ENCODE measurements at places on chromosomes 4 and X. TPM values are rescaled to one million over a fixed set of nuclear protein-coding genes. Genes with fewer than 3 reads are reported as not detected.

GUCY1B1 gene
- total RNA-seq, result 13.2 TPM

TASL gene
- not detected for total RNA-seq

DNA sequence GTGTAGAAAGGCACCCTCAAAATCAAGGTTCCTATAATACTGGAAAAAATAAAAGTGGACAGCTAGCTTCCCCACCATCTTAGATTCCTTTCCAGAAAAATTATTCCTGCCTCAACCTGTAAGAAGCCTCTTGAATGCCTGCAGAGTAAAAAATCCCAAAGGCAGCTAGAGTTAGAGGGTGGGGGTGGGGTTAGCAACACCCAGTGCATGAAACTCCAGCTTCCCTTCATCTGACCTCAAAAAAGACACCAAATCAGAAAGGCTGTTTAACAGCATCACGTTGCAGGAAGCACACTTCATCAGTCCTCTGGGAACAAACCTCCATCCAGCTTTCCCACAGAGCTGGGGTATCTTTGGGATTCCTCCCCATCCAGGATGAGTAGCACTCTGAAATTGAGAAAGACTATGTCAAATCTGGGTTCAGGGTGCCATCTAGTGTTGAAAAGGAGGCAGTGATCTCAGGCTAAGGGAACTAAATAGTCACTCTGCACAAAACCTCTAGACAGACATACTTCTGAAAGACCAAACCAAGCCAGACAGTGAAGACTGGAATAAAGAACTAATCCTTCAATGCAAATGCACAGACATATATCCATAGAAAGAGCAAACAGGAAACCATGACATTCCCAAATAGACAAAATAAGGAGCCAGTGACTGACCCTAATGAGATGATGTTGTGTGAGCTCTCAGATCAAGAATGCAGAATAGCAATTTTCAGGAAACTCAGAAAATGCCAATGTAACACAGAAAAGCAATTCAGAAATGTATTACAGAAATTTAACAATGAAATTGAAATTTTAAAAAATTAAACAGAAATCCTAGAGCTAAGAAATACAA is 97.9 kb downstream of the ARHGEF9 start:
- peaks cover 18% of the 10 kb centered on the region for H3K36me3 ChIP-seq
- DNase-seq, result no peak
- H3K27ac ChIP-seq, result no peak overlapping the region
- peaks cover 2% of the 10 kb centered on the region for H3K4me1 ChIP-seq
- no peaks in the 10 kb centered on the region for H3K27me3 ChIP-seq

ATP10D gene
- 41.6 TPM for total RNA-seq

CXorf38 gene
- total RNA-seq, result 11.4 TPM

- H3K27ac ChIP-seq, result no peak overlapping the region
- no peak overlapping the region for H3K4me3 ChIP-seq
- peaks cover 21% of the 10 kb centered on the region for H3K36me3 ChIP-seq
- H3K4me1 ChIP-seq, result peaks cover 8% of the 10 kb centered on the region
Observed at GRCh38 chr4:113871080-113871479, 108.4 kb downstream of the ARSJ start.

CLDN2 gene
- 0.11 TPM for total RNA-seq

DNA sequence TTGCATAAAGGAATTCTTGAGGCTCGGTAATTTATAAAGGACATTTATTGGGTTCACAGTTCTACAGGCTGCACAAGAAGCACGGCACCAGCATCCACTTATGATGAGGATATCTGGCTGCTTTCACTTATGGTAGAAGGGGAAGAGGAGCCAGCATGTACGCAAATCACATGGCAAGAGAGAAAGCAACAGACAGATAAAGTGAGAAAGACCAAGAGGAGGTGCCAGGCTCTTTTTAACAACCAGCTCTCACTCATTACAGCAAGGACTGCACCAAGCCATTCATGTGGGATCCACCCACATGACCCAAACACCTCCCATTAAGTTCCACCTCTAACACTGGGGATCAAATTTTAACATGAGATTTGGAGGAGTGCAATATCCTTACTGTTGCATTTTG is 1198.2 kb downstream of the ADGRL3 start:
- H3K4me1 ChIP-seq, result no peaks in the 10 kb centered on the region
- no peak overlapping the region for H3K27ac ChIP-seq
- H3K4me3 ChIP-seq, result no peak overlapping the region
- no peaks in the 10 kb centered on the region for H3K27me3 ChIP-seq
- no peaks in the 10 kb centered on the region for H3K36me3 ChIP-seq

GRCh38 chr4:186368281-186368680 is 102.3 kb downstream of the F11 start:
- no peak for DNase-seq
- H3K4me3 ChIP-seq, result no peak overlapping the region
- no peaks in the 10 kb centered on the region for H3K36me3 ChIP-seq
- no peak overlapping the region for H3K27ac ChIP-seq

DNA sequence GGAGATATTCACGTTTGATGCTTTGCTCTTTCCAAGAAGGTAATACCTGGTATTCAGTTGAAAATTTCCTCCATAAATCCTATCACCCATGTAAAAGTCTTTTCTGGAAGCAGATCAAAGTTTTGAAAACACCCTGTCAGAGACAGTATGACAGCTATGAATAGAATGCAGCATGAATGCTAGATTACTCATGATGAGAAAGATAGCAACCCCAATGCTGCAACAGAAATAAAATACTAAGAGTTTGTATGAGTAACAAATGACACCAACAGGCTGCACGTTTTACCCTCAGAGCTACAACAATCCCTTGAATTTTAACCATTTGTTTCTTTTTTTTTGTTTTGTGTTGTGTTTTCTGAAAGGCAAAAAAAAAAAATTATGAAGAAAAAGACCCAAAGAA is 108.6 kb downstream of the ARHGAP6 start:
- H3K4me1 ChIP-seq, result peaks cover 9% of the 10 kb centered on the region
- no peak for DNase-seq
- no peak overlapping the region for H3K27ac ChIP-seq
- H3K36me3 ChIP-seq, result no peaks in the 10 kb centered on the region

GRCh38 chr4:16750882-16751642 is 147.4 kb downstream of the LDB2 start:
- H3K4me1 ChIP-seq, result peaks cover 5% of the 10 kb centered on the region
- no peak for DNase-seq
- H3K27ac ChIP-seq, result no peak overlapping the region
- H3K36me3 ChIP-seq, result no peaks in the 10 kb centered on the region
- no peak overlapping the region for H3K4me3 ChIP-seq

NDP gene
- not detected for total RNA-seq

DNA sequence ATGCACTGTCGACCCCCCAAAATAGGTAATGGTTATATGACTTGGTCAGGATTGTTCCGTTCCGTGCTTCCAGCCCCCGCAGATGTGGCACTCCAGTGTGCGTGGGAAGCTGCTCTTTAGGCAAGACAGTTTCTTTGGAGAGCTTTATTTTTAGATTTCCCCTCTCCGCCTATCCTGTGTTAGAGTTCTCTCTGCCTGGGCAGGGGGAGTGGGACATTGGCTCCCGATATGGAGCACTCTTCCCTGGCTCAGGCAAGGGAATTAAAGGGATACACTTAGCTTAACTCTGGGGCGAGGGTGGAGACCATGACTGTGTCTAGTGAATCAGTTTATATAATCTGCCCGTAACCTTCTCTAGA is 36.0 kb downstream of the DLG3 start:
- H3K4me3 ChIP-seq, result no peak overlapping the region
- no peaks in the 10 kb centered on the region for H3K36me3 ChIP-seq
- no peaks in the 10 kb centered on the region for H3K27me3 ChIP-seq
- peak overlapping the region; percentile 74 for H3K27ac ChIP-seq
- H3K4me1 ChIP-seq, result peaks cover 43% of the 10 kb centered on the region
- no peak for DNase-seq

GRCh38 chrX:18707426-18708049 is at the start of gene PPEF1:
Gene PPEF1 (plus strand): TSS chrX:18707645. CDS start chrX:18707781, 136 bp downstream.
- peaks cover 13% of the 10 kb centered on the region for H3K4me1 ChIP-seq
- no peak for DNase-seq
- H3K4me3 ChIP-seq, result no peak within 1 kb of the TSS
- H3K36me3 ChIP-seq, result no peaks in the 10 kb centered on the region
- H3K27me3 ChIP-seq, result no peaks in the 10 kb centered on the region

VCX3B gene
- not detected for total RNA-seq

DNA sequence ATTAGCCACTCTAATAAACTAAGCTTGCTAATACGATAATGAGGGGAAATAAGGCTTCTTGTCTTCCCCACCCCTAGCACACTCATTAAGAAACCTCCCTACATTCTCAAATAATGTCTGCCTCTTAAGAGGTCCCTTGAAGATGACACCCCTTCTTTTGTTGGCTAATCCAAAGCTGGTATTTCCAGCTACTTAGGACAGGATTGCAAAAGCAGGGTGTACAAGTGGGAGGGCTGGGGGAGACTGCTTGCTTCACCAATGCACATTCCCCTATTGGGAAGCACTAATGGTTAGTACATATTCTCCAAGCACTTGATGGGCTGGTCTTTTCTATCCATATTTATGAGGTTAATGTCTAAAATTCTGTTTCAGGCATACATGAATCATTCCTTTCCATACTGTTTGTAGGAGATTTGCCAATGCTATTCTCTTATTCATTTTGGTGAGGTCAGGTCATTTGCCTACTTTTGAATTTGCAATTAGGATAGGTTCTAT is 16.8 kb upstream of the TIMM8A start:
- H3K27ac ChIP-seq, result no peak overlapping the region
- peaks cover 12% of the 10 kb centered on the region for H3K27me3 ChIP-seq
- no peaks in the 10 kb centered on the region for H3K4me1 ChIP-seq
- H3K4me3 ChIP-seq, result no peak overlapping the region
- no peak for DNase-seq
- no peaks in the 10 kb centered on the region for H3K36me3 ChIP-seq

SORCS2 gene
- total RNA-seq, result 6.7 TPM

DNA sequence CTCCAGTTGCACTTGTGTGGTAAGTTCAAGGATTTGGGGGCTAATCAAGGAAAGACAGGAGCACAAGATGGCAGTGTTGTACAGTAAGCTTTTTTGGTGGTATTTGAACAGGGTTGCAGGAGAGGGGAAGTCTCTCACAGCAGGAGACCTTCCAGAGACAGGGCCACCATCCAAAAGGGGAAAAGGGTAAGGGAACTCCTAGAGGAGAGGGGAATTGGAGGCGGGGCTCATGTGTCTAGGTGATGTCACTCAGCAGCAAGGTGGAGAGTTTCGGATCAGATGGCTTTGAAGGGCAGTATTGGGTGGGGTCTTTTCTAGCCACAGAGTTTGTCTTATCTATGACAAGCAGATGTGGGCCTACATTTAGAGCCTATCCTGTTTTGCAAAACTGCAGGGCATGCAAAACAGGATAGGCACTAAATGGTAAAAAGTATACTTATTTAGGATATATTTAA is 13.4 kb upstream of the RNF175 start:
- peaks cover 2% of the 10 kb centered on the region for H3K36me3 ChIP-seq
- DNase-seq, result no peak
- H3K27me3 ChIP-seq, result peaks cover 60% of the 10 kb centered on the region
- no peak overlapping the region for H3K27ac ChIP-seq
- peaks cover 4% of the 10 kb centered on the region for H3K4me1 ChIP-seq
- no peak overlapping the region for H3K4me3 ChIP-seq

- H3K27me3 ChIP-seq, result peaks cover 14% of the 10 kb centered on the region
- DNase-seq, result no peak
- H3K36me3 ChIP-seq, result no peaks in the 10 kb centered on the region
- peaks cover 11% of the 10 kb centered on the region for H3K4me1 ChIP-seq
Observed at GRCh38 chr4:15459706-15460105, 10.0 kb upstream of the CC2D2A start.

CXorf49 gene
- total RNA-seq, result not detected

PAGE5 gene
- not detected for total RNA-seq

OPHN1 gene
- total RNA-seq, result 10.4 TPM

DNA sequence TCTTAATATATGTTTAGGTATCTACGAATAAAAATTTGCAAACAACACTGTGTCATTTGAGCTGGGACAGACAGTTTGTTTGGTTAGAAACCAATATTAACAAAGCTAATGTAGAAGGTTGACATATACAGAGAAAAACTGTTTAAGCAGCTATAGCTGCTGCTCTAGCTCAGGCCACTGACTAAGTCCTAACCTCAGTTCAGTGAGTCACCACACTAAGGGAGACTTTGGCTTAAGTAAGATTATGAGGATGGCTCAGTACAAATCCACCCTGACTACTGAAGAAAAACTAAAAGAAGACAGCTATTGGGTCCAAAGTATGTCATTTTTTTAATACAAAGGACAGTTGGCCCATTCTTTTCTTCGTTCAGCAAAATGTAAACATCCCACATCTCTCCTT is 717.3 kb upstream of the ACTRT1 start:
- no peak for DNase-seq
- H3K4me3 ChIP-seq, result no peak overlapping the region
- no peak overlapping the region for H3K27ac ChIP-seq
- no peaks in the 10 kb centered on the region for H3K27me3 ChIP-seq
- no peaks in the 10 kb centered on the region for H3K4me1 ChIP-seq

NOX1 gene
- not detected for total RNA-seq

MAGEA10 gene
- not detected for total RNA-seq

GRCh38 chr4:78612398-78613178 is 61.0 kb downstream of the ANXA3 start:
- H3K4me1 ChIP-seq, result peaks cover 9% of the 10 kb centered on the region
- H3K27me3 ChIP-seq, result no peaks in the 10 kb centered on the region
- no peak overlapping the region for H3K4me3 ChIP-seq
- DNase-seq, result no peak
- no peaks in the 10 kb centered on the region for H3K36me3 ChIP-seq
- H3K27ac ChIP-seq, result no peak overlapping the region

GRCh38 chr4:168694667-168695066 is 197.8 kb downstream of the PALLD start:
- peaks cover 91% of the 10 kb centered on the region for H3K4me1 ChIP-seq
- DNase-seq, result no peak
- peak overlapping the region; percentile 93 for H3K27ac ChIP-seq
- peaks cover 53% of the 10 kb centered on the region for H3K36me3 ChIP-seq
- no peak overlapping the region for H3K4me3 ChIP-seq

NR0B1 gene
- not detected for total RNA-seq

GRCh38 chr4:54495091-54495490 is 162.7 kb upstream of the KIT start:
- H3K36me3 ChIP-seq, result no peaks in the 10 kb centered on the region
- H3K27me3 ChIP-seq, result no peaks in the 10 kb centered on the region
- DNase-seq, result no peak
- H3K4me3 ChIP-seq, result no peak overlapping the region
- peaks cover 55% of the 10 kb centered on the region for H3K4me1 ChIP-seq

NXF3 gene
- total RNA-seq, result not detected

DNA sequence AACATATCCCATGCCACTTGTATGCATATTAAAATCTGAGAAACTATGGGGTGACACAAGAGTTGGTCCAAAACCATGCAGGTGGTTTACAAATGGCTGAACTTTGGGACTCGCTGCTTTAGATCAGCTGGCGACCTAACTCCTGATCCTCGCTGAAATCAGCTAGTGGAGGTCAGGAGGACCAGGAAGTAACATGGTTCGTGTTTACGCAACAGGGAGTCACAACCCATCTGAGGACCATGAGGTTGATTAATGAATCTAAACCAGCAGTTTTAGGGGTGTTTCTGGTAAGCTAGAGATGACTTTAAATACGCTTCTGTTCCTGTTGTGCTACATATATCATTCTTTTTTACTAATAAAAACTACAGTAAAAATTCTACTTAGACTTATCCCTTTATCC is 12.9 kb downstream of the TSPAN5 start:
- H3K4me3 ChIP-seq, result no peak overlapping the region
- no peaks in the 10 kb centered on the region for H3K27me3 ChIP-seq
- no peak overlapping the region for H3K27ac ChIP-seq

MTNR1A gene
- not detected for total RNA-seq

MAGEA2B gene
- not detected for total RNA-seq

- H3K36me3 ChIP-seq, result peaks cover 18% of the 10 kb centered on the region
- no peak overlapping the region for H3K4me3 ChIP-seq
- DNase-seq, result no peak
- H3K4me1 ChIP-seq, result peaks cover 28% of the 10 kb centered on the region
- H3K27me3 ChIP-seq, result peaks cover 2% of the 10 kb centered on the region
Observed at GRCh38 chr4:71259280-71259679, 79.5 kb upstream of the SLC4A4 start.
